Activated CD8-positive, alpha-beta memory T cell treated with anti-CD3 and anti-CD28 coated beads, Interleukin-2, amount 10 ng/mL, durations not matched to agents 7 days and 5 days (primary cell): ENCODE measurements at places on chromosomes 1 and 21.

DNA sequence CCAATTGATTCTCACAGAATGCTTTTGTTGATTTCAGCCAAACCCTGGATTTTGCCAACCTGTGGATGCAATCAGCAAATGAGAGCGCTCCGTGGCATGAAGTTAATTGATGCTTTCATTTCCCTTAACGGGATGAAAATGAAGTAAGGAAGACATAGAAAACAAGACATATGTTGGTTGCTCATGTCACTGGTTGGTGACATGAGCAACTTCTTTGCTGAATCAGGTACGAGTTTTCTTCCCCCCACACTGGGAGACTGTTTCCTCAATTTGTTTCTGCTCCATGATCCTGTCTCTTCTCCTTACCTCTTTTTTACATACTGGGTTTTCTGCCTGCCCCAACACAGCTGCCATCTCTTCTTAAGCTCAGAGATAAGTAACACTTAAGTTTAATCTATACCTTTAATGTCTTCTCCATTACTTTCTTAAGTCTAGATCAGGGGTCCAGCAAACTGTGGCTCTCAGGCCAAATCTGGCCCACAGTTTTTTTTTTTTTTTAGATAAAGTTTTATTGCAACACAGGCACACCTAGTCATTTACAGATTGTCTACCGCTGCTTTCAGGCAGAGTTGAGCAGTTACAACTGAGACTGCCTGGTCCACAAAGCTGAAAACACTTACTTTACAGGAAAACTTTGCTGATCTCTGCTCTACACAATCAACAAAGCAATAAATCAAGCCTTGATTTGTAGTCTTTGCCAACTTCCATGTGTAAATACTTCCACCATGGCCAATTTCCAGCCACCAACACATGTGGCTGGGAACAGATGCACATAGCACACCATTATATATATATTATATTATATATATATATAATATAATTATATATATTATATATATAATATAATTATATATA lies 13.3 kb downstream of the GPR157 start:
- no peak for DNase-seq

GRCh38 chr1:162847839-162848453 lies 13.0 kb downstream of the CCDC190 start:
- DNase-seq, result peak; percentile 85

GRCh38 chr1:113742515-113742914 lies 16.8 kb downstream of the PHTF1 start:
- no peak for DNase-seq

- DNase-seq, result no peak
These were observed 18.0 kb upstream of the NIBAN1 start for GRCh38 chr1:184992271-184992670.

- no peak for DNase-seq
These were observed 47.1 kb upstream of the FMN2 start for GRCh38 chr1:240044620-240045019.

DNA sequence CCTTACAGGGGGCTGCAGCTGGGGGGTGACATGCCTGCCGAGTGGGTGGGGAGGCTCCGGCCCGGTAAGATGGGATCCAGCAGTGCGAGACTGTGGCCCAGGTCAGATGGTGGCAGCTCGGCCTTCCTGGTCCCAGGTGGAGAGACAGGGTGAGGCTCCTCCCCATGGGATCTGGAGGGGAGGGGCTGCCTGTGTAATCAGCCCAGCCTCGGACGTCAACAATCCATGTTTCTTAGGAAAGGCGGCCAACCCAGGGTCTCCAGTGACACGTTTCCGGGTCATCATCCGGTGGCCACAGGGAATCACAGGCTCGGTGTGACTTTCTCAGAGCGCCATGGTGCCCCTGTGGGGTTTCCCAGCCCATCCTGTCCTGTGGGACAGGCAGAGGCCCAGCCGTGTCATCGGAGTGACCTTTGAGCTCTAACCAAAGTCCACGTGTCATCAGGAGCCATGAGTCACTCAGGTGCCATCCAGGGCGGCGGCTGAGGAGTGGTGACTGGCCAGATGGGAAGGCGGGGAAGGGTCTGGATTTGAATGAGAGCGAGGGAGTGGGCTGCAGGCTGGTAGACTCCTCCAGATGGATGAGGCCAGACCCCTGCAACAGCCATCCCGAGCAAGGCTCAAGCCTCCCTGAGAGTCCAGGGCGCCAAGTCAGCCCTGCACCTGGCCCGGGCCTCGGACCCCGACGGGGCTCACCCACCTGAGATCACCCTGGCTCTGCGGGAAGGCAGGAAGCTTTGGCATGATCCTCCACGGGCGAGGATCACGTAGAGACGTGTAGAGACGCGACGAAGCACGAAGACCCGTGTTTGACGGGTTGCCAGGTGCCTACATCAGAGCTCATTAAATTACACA lies 6.6 kb upstream of the HES4 start:
- DNase-seq, result peak; percentile 40

- DNase-seq, result no peak
These were observed 455.9 kb downstream of the PLPP3 start for GRCh38 chr1:56123421-56123820.

DNA sequence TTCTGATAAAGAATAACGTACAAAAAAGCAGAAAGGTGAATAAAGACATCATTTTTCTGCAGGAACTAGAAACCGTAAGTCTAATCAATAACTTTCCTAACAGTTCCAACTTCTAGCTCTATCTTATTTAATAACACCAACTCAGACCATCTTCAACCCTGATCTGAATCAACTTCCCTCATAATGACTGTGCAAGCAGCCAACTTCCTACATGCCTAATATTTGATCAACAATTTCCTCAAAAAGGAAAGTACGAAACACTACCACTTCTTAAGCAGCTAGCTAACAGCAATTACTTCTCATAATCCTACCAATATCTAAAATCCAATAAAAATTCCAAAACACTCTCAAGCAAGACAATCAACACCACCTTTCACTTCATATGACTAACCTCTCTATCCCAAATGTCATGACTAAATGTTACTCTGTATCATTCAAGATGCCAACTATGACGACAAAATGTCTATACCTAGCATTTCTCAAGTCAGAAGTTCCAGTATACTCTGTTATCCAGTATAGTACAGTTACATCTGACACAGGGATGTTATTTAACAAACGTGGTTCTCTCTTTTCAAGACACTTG lies 1.7 kb downstream of the COP1 start:
- no peak for DNase-seq

- no peak for DNase-seq
These were observed 26.3 kb downstream of the ZNF648 start for GRCh38 chr1:182035097-182035770.
